Activated T-cell treated with anti-CD3 and anti-CD28 coated beads, Interleukin-2, amount 50 U/mL, for 72 hours (primary cell): ENCODE measurements at places on chromosomes 6 and 20. TPM values are rescaled to one million over a fixed set of nuclear protein-coding genes. Genes with fewer than 3 reads are reported as not detected.

- H3K27ac ChIP-seq, result peak overlapping the region; percentile 16
- no peak overlapping the region for H3K4me3 ChIP-seq
- no peaks in the 10 kb centered on the region for H3K4me1 ChIP-seq
Measured at GRCh38 chr6:135274561-135275293, 93.6 kb downstream of the MYB start.

DNA sequence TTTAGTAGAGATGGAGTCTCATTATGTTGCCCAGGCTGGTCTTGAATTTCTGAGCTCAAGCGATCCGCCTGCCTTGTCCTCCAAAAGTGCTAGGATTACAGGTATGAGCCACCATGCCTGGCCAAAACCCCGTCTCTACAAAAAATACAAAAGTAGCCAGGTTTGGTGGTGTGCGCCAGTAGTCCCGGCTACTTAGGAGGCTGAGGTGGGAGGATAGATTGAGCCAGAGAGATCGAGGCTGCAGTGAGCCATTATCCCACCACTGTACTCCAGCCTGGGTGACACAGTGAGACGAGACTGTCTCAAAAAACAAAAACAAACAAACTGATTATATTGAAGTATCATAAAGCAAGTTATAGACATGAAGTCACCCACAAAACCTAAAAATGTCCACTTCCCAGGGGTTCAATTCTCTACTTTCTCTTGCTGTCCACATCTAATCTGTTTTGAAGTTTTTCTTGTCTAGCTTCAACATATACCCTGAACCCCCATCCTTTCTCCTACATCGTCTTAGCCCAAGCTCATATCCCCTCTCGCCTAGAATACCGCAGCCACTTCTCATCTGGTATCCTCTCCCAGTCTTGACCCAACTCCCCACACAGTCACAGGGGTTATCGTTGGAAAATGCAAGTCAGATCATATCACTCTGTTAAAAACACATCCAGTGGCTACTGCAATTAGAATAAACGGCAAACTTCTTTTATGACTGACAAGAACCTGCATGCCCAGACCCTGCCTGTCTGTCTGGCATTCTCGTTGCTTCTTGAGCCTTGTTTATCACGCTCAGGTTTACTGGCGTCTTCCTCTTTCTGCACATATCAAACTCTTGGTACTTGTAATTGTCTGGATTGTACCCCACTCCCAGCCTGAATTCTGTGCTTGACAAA lies 20.1 kb upstream of the NCOA3 start:
- no peak overlapping the region for H3K4me3 ChIP-seq
- peaks cover 50% of the 10 kb centered on the region for H3K4me1 ChIP-seq

GRCh38 chr20:859751-860231 lies 26.3 kb downstream of the FAM110A start:
- peaks cover 38% of the 10 kb centered on the region for H3K4me1 ChIP-seq
- H3K4me3 ChIP-seq, result no peak overlapping the region
- no peak overlapping the region for H3K27ac ChIP-seq
- H3K27me3 ChIP-seq, result no peaks in the 10 kb centered on the region
- no peaks in the 10 kb centered on the region for H3K36me3 ChIP-seq
- DNase-seq, result no peak

RAET1L gene
- not detected for total RNA-seq

GPX6 gene
- total RNA-seq, result not detected

GRCh38 chr6:63964366-63964765 lies 328.8 kb downstream of the PHF3 start:
- H3K27ac ChIP-seq, result no peak overlapping the region
- no peaks in the 10 kb centered on the region for H3K36me3 ChIP-seq
- DNase-seq, result no peak
- H3K27me3 ChIP-seq, result no peaks in the 10 kb centered on the region
- no peaks in the 10 kb centered on the region for H3K4me1 ChIP-seq

DNA sequence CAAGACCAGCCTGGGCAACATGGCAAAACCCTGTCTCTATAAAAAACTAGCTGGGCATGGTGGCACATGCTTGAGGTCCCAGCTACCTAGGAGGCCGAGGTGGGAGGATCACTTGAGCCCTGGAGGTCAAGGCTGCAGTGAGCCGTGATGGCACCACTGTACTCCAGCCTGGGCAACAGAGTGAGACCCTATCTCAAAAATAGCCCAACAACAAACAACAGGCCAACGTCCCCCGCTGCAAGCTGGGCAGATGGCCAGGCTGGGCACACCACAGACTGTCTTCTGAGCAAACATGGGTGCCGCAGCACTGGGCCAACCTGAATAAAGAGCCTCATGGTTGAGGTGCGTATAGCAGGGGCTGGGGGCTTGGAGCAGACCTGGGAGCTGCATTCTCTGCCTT lies 46.6 kb upstream of the SRF start:
- no peaks in the 10 kb centered on the region for H3K4me1 ChIP-seq
- no peaks in the 10 kb centered on the region for H3K36me3 ChIP-seq
- H3K4me3 ChIP-seq, result no peak overlapping the region
- no peak overlapping the region for H3K27ac ChIP-seq
- no peaks in the 10 kb centered on the region for H3K27me3 ChIP-seq

- no peaks in the 10 kb centered on the region for H3K27me3 ChIP-seq
- no peak overlapping the region for H3K4me3 ChIP-seq
- H3K4me1 ChIP-seq, result no peaks in the 10 kb centered on the region
- no peak overlapping the region for H3K27ac ChIP-seq
Measured at GRCh38 chr6:116884530-116884929, 7.5 kb downstream of the RFX6 start.

DNA sequence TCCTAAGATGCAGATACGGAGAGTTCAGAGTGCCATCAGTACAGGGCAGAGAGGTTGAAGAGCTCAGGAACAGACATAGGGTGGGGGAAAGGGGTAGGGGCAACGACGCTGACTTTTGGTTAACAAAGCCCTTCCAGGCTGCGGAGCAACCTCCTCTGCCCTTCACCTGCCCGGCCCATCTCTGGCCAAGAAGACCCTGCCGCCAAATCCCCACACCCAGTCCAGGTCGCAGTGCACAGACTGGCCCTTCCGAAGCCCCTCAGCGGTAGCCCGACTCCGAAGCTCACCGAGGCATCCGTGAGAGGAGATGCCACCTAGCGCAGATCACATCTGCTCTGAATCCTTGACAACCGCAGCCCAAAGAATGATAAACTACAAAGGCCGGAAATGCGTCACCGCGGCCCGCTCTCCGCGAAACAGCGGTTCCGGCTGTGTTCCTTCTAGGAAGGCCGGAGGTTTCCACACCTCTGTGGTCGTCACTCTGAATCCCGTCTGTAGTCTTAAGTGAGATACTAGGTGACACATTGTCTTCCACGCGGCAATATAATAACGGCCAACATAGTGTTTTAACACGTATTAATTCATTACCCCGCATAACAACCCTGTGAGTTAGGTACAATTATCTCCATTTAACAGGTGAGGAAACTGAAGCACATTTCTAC lies at the start of gene ZSCAN23:
Gene ZSCAN23 (minus strand): TSS at position 380 of the 662 bp plus-strand sequence. CDS start 7,225 bp downstream, outside the sequence.
- H3K27me3 ChIP-seq, result peaks cover 20% of the 10 kb centered on the region
- H3K36me3 ChIP-seq, result peaks cover 5% of the 10 kb centered on the region

GRCh38 chr6:144305985-144306384 lies 20.9 kb downstream of the UTRN start:
- peak overlapping the region; percentile 21 for H3K27ac ChIP-seq
- H3K4me3 ChIP-seq, result peak overlapping the region; percentile 65
- H3K4me1 ChIP-seq, result peaks cover 36% of the 10 kb centered on the region
- H3K36me3 ChIP-seq, result peaks cover 4% of the 10 kb centered on the region
- H3K27me3 ChIP-seq, result peaks cover 45% of the 10 kb centered on the region
